Fibroblast of skin of abdomen (primary cell): ENCODE measurements at places on chromosomes 1 and 21.

DNA sequence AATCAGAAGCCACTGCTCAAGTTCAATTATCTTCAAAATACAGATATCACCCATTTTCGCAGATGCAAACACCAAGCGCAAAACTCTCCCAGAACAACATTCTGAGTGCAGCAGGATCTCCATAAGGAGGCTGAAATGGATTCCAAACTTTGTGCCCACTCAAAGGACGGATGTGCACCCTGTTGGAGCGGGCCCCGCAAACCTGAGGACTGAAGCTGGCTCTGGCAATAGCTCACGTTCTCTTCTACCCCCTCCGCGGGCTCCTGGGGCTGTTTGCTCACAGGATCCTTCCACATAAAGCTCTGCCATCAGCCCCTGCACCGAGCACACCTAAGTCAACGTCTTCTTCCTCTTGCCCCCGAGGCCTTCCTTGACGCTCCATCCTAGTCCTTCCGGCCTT, 11.7 kb upstream of the RCSD1 start:
- DNase-seq, result no peak

- DNase-seq, result no peak
Measured at GRCh38 chr1:150622303-150622975, 7.0 kb downstream of the ENSA start.

GRCh38 chr1:231163830-231164427, 2.1 kb downstream of the TRIM67 start:
- DNase-seq, result no peak

DNA sequence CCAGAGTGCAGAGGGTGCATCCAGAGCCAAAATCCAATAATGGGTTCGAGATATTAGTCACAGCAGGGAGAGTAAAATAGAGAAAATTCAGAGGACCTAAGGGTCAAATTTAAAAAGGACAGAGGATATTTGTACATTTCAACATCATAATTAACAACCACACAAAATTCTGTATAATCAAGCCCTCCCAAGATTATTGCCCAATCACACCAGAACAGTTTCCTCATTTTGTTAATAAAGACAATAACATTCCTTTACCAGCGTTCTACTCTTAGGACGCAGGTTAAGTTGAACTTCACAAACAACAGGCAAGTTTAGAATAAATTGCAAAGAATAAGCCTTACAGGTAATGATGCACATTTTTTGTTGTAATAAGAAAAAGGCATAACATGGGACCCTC, 462.8 kb downstream of the PTPRC start:
- DNase-seq, result no peak

GRCh38 chr1:82160036-82160435, 359.3 kb downstream of the ADGRL2 start:
- DNase-seq, result peak; percentile 57

DNA sequence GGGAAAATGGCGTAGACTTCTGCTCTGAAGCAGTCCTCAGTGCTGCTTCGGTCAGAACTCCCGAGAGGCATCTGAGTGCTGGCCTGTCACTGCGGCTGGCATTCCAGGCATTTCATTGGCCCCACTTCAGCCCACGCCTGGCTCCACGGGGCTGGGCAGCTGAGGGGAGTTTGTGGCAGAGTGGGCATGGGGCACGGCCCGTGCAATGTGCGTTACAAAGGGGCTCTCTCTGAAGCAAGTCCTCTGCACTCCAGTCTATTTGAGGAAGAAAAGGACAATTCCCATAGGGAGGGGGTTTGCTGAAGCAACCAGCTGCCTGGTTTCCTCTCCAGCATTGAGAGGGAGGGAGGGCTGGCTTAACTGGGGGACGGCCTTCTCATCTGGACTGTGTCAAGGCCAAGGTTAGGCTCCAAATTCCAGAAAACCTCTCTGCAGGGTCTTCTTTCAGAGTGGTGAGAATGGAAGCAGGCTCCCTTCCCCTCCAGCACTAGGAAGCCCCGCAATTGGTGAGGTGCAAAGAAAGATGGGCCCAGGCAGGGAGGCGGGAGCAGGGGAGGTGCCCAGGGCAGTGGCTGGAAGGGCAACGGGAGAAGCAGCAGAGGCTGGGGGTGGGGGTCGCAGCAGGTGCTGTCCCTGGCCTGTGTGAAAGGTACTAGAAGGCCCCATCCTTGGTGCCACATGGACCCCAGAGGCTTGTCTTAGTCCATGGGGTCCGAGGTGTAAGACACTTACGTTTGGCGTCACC, 21.1 kb upstream of the GPR157 start:
- no peak for DNase-seq

- DNase-seq, result peak; percentile 21
Measured at GRCh38 chr1:110196917-110197765, 13.0 kb upstream of the KCNC4 start.

DNA sequence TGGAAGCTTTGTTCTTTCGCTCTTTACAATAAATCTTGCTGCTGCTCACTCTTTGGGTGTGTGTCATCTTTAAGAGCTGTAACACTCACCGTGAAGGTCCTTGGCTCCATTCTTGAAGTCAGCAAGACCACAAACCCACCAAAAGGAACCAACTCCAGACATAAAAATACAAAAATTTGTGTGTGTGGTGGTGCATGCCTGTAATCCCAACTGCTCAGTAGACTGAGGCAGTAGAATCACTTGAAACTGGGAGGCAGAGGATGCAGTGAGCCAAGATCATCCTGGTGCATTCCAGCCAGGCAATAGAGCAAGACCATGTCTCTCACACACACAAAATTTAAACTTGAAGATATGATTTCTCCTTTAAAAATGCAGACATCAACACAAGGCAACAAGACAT, 1431.7 kb upstream of the B3GALT2 start:
- DNase-seq, result no peak

DNA sequence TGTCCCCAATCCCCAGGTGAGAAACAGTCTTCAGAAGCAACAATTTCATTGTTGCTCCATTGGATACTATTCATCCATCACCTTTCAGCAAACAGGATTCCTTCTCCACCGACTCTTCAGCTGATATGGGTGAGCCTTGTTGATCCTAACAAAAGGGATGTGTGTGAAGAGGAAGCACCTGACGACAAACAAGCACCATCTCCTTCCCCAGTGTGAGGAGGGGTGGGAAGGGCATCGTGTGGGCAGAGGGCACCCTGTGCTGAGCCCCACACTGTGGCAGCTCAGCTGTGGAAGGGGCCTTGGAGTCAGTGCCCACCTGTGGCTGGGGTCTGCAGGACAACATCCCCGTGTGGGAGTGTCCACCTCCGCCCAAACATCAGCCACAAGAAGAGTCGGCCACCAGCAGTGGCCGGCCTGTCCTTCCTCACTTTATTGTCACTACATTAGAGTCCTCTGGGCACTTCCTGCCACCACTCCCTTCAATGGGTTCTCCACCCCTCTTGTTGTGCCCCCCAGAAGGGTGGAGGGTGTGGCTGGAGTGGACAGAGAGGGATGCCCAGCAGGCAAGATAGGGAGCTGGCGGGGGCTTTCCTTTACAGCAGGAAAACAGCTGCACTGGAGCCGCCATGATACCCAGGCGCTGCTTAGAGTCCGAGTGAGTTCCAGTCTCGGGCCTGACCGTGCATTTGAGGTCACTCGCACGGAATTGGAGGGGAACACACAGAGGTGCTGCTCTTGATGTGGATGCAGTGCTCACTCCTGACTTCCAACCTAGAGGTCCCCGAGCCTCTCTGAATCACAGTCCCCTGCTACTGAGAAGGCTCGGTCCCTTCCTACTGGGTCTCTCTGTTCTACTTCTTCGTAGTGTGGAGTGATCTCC, 40.9 kb downstream of the VPS26C start:
- no peak for DNase-seq

DNA sequence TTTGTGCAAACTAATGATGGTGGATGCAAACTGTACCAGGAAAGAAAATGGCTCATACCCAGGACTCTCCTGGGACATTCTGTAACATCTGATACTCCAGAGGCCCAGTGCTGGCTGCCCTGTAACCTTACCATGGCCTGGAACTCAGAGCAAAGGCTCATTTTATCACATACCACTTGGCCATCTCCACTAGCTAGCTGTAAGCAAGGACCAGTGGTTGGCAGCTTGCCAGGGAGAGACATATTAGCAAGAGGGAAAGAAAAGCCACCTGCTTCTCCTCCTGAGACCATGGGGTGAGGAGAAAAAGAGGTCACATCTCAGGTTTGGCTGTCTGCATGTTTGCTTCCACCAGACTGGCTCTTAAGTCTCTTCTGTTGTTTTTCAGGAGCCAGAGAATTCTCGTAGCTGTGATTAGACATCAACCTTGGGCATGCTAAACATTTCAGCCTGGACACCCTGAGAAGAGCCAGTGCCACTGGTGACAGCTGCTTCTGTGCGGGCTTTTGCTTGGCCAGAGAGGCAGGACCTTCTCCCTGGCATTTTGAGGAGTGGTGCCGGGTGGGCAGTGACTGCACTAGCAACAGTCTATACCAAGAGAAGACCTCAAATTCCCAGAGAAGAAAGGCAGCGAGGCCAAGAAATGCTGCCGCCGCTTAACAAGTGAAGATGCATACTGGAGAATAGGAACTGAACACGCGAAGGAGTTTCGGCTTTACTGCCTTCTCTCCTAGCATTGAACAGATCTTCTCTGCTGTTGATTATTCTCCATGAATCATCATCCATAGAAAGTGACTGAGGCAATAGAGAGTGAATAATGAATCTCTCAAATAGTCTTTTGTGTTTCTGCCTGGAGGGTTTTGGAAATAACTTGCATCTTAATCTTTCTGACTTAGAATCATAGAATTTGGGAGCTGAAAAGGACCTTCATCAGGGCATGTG, 6.7 kb upstream of the INKA2 start:
- no peak for DNase-seq

GRCh38 chr1:203478231-203478630, 2.6 kb downstream of the PRELP start:
- no peak for DNase-seq

DNA sequence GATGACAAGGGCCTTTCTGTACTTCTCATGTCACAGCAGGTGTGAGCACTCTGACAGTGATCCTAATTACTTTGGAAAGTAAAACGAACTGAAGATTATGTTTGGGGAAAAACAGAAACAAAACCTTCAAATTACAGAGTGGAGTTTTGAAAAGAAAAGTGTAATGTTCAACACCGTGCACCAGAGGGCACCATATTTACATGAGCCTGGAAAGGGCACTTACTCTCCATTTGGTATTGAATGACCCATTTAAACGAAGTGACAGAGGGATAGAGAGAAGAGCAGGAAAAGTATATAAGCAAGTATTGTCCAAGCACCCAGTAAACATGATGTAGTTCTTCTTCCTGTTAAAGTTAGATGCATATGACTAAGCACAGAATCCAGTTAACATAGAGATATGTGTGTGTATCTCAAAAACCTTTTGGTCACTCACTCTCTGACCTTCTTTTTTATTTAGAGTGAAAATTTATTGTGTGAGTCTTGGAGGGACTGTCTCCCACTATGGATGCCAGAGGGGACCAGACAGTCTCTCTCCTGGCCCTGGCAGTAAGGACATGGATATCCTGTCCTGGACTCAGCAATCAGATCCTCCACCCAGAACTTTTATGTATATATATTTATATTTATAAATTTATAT, 3.8 kb upstream of the RGSL1 start:
- DNase-seq, result peak; percentile 33

GRCh38 chr21:25412100-25412499, 195.2 kb downstream of the MRPL39 start:
- DNase-seq, result no peak

- no peak for DNase-seq
Measured at GRCh38 chr1:179865377-179865776, 12.2 kb downstream of the TOR1AIP2 start.

GRCh38 chr1:36609241-36610027, 126.7 kb upstream of the CSF3R start:
- peak; percentile 9 for DNase-seq

GRCh38 chr1:20850021-20850420, 62.9 kb upstream of the HP1BP3 start:
- DNase-seq, result no peak

- no peak for DNase-seq
Measured at GRCh38 chr1:60390593-60391282, 317.2 kb upstream of the C1orf87 start.
